AG09319 (cell line): ENCODE measurements at places on chromosomes 1 and 21.

DNA sequence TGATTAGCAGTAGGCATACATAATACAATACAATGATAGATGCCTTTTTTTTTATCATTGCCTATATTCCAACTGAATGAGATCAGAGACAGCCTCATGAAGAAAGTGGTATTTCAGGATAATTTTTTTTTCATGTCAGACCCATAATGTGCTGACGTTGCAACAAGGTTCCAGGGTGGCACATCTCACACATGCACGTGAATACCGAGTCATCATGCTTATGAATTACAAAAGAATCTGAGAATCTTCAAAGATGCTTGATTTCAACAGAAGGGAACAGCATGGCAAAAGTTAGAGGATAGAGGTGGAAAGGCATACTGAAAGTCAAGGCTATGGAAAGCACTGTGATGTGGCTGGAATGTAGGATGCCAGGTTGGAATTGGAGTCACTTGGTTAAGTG, 5.0 kb upstream of the RNF11 start:
- DNase-seq, result no peak

DNA sequence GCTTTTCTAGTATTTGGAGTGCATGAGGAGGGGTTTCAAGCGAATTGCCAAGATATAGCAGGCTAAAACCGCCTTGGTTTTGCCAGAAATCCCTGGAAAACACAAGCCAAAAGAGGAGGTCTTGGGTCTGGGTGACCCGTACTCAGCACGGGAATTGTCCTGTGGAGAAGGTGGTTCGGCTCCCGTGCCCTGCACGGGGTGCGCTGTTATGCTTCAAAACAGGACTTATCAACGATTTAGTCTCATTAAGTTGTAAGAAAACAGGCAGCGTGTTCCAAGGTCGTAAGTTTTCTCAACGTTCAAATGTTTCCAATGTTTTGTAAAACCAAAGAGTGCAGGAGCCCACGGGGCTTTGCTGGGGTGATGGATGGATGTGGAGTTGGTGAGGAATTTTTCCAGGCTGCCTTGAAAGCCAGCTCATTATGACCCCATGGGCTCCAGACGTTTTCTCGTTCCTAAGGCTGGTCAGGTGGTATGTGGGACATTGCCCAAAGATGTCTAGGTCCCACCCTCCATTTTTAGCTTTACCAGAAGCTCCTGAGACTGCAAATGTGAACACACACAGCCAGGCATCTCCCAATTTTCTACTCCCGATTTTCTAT, 75.4 kb upstream of the CLDN14 start:
- no peak for DNase-seq

DNA sequence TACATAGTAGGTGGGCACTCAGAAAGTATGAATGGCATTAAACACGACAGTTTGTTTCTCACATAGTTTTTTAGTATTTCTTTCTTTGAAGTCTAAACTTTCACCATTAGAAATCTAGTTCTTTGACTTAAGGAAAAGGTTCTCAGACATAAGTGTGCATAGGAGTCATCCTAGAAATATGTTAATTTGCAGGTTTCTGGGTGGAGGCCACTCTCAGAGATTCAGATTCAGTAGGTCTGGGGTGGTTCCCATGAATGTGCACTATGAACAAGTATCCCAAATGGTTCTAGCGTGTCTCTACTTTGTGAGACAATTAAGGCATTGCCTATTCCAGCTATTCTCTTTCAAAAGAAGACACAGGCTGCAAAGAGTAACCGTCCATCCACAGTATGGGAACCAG, 119.3 kb downstream of the NGF start:
- no peak for DNase-seq

DNA sequence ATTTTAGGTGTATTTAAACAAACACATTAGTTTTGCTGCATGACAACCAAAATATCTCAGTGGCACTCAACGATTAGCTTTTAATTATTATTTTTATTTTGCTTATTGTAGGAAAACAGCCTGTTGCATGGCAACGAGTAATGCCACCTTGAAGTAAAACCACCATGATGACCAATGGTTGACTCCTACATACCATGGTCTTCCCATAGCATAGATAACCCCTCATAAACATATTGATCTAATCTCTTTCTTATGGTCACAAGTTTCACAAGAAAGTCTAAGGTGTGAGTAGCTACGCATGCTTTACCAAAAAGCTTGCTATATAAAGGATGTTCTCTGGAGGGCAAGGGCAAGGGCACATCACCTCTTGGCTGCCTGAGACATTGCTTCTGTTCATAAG, 61.5 kb upstream of the PTBP2 start:
- DNase-seq, result no peak

- DNase-seq, result no peak
Measured at GRCh38 chr1:38117444-38117887, 70.9 kb upstream of the POU3F1 start.

DNA sequence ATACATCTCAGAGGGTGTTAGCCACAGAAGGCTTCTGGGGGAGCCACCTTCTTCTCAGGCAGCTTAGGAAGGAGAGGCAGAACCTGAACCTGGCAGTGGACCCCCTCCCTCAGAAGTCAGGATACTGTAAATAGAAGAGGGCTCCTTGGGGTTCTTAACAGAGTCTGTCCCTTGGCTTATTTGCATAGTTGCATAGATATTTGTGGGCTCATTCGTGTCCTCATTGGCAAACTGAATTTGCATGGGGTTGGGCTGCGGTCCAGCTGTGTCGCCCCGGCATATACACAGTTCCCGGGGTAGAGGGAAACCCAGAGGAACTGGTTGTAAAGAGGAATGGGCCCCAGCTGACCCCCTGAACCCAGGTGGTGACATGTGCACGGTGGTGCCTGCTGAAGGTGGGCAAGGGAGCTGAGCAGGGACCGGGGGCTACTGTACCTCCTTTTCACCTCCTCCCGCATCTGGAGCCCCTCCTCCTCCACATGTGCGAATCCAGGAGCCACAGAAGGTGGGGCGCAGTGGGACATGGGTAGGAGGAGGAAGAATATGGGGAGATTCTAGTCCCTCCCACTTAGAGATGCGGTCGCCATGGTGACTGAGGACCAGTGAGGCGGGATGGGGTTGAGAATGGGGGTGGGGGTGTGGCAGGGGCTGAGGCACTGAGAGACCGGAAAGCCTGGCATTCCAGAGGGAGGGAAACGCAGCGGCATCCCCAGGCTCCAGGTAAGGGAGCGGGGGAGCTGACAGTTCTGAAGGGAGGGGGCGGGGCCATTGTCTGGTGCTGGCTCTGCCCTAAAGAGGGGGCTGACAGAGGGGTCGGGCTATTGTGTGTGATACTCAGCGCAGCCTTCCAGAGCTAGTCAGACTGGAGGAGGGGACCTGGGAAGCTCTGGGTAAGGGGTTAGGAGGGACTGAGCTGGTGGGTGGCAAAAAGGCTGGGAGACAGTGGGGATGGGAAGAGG, 3.7 kb upstream of the SEMA4A start:
- no peak for DNase-seq

DNA sequence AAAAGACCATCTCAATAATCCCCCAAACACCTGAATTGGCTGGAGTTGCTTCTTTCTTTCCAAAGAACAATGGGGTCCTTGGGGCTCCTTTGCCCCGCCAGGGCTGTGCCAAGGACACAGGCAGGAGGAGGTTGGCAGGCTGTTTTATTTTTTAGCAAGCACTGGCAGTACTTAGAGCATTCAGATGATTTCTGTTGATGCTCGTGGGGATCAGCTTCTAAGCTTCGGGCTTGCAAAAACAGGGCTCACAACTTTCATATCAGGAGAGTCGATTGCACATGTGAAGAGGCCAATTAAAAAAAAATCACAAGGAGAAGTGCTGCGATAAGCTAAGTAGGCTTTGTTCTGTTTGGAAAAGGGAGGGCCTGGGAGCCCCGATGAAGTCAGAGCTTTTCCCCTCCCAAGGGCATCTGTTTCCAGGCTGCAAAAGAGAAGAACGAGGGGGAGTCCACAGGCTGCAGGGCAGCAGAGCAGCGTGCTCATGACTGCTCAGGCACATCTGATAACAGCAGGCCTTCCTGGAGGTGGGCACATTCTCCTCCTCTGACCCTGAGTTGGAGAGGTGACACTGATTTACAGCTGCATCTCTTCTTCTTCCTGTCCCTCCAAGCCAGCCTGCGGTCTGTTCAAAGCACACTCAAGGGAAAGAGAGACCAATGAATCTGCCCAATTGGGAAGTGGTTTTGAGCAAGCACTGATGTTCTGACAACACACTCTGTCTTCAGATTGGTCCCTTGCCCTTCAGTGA, 27.3 kb upstream of the BCAR3 start:
- no peak for DNase-seq

GRCh38 chr1:84759756-84760155, 69.5 kb upstream of the SSX2IP start:
- DNase-seq, result no peak

DNA sequence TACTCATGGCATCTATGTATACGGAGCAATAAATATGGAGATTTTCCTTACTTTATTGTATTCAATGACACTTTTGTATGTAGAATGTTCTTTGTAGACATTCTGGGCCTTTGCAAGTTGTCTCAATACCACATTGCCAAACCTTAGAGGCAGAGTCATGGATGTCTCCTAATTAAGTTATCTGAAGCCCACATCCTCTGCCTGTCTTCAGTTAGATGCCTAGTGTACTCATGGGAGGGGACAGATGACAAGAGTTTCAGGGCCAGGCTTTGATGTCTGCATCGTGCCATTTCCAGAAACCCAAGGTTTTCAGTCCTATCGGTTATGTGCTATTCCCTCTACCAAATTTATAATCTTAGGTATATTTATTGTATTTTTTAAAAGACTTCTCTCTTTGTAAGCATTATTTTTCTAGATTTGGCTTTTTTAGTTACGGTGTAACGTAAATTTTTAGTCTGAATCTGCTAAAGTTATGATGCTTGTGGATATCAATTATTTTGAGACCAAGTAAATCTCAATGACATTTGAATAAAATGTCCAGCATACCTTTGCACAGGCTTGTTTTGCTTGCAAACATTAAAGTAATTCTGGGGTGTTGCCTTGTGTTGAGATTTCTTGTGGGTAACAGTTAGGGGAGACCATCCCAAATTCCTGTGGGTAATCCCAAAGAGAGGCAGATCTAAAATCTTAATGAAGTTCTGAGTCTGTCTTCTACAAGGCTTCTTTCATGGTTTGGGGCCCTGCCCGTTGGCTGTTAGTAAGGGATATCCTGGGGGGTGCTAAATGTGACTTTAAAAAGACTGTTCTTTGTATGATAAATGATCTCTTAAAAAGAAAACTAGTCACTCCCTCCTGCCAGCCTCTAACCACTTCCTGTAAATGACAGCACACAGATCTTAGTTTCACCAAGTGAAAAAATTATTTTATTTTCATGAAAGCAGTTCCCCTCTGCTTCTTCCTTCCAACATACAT, 8.0 kb upstream of the MACF1 start:
- no peak for DNase-seq

- no peak for DNase-seq
Measured at GRCh38 chr1:165409657-165410358, 35.1 kb downstream of the RXRG start.

- DNase-seq, result no peak
Measured at GRCh38 chr1:24540051-24540905, 15.6 kb upstream of the NCMAP start.

GRCh38 chr1:231387770-231388669, 34.1 kb downstream of the EGLN1 start:
- DNase-seq, result no peak

- DNase-seq, result no peak
Measured at GRCh38 chr1:97727029-97727428, 193.8 kb downstream of the DPYD start.

DNA sequence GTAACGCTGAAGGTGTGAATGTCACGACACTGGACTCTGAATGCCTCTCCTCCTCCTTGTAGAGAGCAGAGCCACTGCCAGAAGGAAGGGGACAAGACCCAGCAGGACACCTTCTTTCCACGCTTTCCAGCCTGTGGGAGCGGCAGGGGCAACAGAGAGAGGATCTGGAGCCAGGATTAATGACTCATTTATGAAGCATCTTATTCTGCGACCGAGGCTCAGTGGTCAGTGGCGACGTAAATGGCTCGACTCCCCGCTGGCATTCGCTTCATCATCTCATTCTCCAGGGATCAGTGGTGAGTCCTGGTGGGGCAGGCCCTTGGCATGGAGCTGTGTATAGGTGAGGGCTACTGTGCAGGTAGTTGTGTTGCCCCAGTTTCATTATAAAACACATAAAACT, 4.6 kb downstream of the SLC37A1 start:
- DNase-seq, result no peak
